Choroid plexus epithelial cell (primary cell): ENCODE measurements at places on chromosomes 3 and 15.

DNA sequence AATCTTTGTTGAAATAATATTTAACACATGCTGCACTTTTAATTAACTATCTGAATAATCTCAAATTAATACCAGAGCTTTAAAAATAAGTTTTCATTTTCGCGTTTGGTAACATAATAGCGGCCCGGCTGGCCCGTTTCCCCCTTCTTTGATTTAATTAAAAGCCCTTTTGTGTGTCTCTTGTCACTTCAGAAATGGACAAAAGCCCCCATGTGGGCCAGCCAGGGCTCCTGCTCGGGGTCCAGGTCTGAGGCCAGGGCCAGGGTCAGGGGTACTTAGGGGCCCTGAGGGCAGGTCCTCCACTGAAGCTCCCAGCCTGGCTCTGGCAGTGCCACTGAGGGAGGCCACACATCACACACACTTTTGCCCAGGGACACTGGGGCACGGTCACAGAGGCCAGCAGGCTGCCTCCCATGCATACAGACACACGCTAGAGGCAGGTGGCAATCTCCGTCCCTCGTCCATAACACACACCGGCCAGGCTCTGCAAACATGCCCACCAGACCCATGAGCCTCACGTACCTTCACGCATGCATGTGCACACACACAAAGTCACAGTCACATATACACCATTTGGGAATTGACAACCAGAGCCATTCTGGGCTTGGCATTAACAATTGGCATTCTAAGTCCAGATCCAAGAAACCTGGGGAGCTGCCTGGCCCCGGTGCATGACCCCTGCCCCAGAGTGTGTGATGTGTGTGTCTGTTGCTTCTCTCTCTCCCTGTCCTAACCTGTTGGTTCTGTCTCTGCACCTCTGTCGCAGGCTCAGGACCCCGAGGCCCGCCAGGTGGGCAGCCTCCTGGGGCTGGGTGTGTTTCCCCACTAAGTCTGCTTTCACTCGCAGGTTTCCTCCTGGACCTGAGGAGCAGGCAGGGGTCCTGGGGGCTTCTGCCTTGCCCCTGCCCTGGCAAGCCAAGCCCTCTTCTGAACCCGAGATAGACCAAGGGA is 38.5 kb downstream of the DNAJB8 start:
- no peak for DNase-seq

GRCh38 chr3:5202222-5202621 is 14.7 kb downstream of the EDEM1 start:
- peak; percentile 52 for DNase-seq

GRCh38 chr3:53230041-53230621 is 25.7 kb downstream of the TKT start:
- DNase-seq = no peak

DNA sequence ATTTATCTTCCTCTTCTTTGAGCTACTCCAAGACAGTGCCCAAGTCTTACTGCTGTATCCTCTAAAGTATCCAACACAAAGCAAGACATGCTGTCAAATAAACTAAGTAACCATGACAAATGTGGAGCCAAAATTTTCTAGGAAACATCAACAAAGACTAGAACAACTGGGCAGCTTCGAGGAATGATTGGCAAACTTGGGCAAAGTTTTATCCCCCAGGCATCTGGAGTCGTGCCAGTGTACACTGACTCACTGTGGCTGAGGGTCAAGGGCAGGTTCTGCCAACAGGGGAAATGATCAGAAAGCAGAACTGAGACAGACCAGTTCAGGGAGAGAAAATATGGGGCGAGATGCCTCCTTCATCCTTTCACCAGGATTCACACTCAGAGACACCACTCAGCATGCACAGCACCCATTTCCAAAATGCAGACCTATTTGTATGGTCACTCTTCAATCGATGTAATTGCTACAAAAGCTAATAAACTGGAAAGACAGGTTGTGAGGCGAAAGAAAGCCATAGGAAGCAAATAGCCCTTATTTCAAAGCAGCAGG is 65.8 kb downstream of the MB21D2 start:
- DNase-seq = peak; percentile 41

GRCh38 chr15:35533130-35534110 is 12.5 kb downstream of the DPH6 start:
- no peak for DNase-seq

- no peak for DNase-seq
Observed at GRCh38 chr3:42550250-42550649, 31.5 kb downstream of the SEC22C start.

GRCh38 chr15:32003558-32003957 is 26.8 kb upstream of the CHRNA7 start:
- DNase-seq = no peak

- DNase-seq = peak; percentile 79
Observed at GRCh38 chr3:78604341-78604740, 1163.5 kb downstream of the ROBO1 start.

DNA sequence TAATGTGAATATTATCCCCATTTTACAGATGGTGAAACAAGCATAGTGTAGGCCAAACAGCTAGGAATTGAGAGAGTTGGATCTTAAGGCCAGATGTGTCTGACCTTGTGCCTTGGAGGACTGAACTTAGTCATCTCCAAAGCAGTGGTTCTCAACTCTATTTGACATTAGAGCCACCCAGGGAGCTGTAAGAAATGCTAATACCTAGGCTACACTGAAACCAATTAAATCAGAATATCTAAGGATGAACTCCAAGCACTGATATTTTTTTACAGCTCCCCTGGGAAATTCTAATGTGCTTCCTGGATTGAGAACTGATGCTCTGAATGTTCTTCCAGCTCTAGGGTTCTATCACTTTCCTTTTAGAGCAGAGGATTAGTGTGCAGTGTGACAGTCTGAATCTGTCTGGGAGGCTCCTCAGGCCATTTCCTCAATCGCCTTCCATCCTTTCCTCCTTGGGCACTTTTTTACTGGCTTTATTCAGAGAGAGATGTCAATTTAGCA is 32.3 kb downstream of the POLR2M start:
- DNase-seq = no peak

GRCh38 chr3:2921903-2922302 is 188.3 kb downstream of the IL5RA start:
- DNase-seq = peak; percentile 23

GRCh38 chr3:9316881-9317361 is 45.9 kb upstream of the THUMPD3 start:
- DNase-seq = peak; percentile 48

GRCh38 chr3:65672061-65672460 is 366.7 kb downstream of the MAGI1 start:
- no peak for DNase-seq

GRCh38 chr15:76342382-76343201 is 6.0 kb downstream of the ISL2 start:
- DNase-seq = no peak

DNA sequence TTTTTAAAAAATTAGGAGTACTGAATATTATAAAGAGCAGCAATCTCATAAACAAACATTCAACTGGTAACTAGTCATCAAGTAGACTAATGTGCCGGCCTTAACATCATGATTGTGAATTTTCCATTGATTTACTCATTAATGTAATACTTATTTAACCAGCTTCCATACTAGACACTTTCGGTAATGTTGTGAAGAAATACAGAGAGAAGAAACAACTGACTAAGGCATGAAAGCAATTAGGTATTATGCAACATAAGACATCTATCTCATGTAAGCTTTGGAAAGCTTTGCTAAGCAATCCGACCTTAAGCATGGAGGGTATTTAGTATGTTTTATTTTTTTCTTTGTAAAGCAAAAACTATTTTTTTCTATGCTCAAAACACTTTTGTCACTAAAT is 108.0 kb downstream of the IL1RAP start:
- DNase-seq = peak; percentile 14

GRCh38 chr3:104176706-104177105 is 1190.0 kb upstream of the ALCAM start:
- no peak for DNase-seq

- peak; percentile 90 for DNase-seq
Observed at GRCh38 chr3:156483426-156483825, 71.5 kb downstream of the SSR3 start.

- DNase-seq = peak; percentile 86
Observed at GRCh38 chr3:9067352-9067975, 104.2 kb upstream of the RAD18 start.

- peak; percentile 13 for DNase-seq
Observed at GRCh38 chr3:121817753-121818152, 17.1 kb downstream of the IQCB1 start.

- DNase-seq = no peak
Observed at GRCh38 chr3:138202945-138203701, 16.0 kb downstream of the ARMC8 start.

DNA sequence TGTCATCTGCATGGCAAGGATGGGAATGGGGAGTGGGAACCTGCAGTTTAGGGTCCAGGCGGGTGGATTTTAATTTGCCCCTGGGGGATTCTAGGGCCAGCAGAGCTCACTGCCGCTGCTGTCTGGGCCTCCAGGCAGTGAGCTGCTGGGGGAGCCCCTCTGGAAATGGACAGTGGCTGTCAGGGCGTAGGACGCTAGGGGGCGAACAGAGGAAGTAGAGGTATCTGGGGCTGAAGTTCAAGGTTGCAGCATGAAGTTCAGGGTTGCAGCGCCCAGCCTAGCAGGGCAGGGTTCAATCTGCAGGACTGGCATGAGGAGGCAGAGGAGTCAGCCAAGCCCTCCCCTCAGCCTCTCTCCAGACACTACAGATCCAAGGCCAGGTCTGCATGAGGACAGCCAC is 49.5 kb downstream of the APBA2 start:
- peak; percentile 21 for DNase-seq

GRCh38 chr15:64121614-64122013 is 25.8 kb downstream of the SNX1 start:
- no peak for DNase-seq

GRCh38 chr3:194832346-194833104 is 146.8 kb downstream of the FAM43A start:
- DNase-seq = no peak

DNA sequence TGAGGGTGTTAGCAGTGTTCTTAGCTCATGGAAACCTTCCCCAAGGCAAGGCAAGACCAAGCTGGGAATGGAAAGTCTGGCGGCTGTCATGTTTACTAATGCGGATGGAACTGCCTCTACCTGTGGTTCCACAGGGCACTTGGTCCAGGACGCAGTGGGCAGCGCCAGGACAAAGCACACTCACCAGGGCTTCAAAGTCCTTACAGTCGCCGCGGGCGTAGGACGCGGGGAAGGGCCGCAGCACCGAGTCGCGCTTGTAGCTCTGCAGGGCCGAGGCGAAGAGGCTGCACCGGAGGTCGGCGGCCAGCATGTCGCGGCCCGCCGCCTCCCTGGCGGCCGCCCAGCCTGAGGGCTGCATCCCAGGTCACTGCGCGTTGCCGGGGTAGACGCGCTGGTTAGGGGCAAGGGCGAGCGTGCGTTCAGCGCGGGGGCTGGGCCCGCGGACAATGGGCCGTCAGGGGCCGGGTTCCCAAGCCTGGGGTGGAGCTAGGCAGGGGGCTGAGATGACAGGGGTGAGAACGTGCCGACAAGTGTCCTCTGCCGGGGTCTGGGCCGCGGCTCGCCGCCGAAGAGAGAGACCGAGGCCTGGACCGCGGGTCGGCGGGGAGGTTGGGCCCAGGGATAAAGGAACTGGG is 497 bp downstream of the PARP16 start:
- no peak for DNase-seq

GRCh38 chr3:123066896-123067688 is at the start of gene PDIA5:
PDIA5 (plus strand) TSS chr3:123067025; CDS start chr3:123067165, 140 bp downstream.
- peak; percentile 91 for DNase-seq

- no peak for DNase-seq
Observed at GRCh38 chr3:40229386-40229785, 80.1 kb upstream of the EIF1B start.

DNA sequence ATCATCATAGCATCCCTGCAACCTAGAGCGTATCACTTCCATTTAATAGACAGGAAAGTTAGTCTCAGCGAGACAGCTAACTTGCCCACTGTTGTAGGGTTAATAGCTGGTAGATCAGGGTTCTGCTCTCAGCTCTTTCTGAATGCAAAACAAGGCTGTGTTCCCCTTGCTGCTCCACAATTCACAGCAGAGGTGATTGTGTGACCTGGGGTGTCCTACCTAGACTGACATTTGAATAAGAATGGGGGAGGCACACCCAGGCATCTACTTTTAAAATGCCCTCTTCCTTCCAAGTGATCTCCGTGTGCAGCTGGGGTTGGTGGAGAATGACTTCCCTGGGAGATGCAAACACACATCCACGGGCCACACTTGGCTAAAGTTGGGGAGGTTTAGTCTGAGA is 43.0 kb upstream of the CACNA2D3 start:
- DNase-seq = no peak

DNA sequence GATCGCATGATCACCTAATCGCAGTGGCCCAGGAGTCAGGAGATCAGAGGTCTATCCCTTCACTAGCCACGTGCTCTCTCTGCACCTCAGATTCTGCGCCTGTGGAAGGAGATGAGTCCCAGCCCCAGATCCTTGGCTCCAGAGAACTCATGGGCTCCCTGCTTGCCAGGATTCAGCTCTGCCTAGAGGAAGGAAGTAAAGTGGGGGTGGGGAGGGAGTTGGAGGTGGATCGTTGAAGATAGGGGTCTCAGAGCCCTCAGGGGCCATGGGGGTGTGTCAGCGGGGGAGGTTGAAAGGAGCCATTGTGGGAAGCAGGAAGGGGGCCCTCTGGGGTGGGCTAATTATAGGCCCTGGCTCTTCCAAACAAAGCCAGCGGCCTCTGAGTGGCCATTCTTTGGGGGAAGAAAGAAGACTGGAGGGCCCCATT is 11.3 kb upstream of the STRA6 start:
- no peak for DNase-seq

GRCh38 chr3:124513610-124513997 is 216.6 kb upstream of the UMPS start:
- DNase-seq = no peak

DNA sequence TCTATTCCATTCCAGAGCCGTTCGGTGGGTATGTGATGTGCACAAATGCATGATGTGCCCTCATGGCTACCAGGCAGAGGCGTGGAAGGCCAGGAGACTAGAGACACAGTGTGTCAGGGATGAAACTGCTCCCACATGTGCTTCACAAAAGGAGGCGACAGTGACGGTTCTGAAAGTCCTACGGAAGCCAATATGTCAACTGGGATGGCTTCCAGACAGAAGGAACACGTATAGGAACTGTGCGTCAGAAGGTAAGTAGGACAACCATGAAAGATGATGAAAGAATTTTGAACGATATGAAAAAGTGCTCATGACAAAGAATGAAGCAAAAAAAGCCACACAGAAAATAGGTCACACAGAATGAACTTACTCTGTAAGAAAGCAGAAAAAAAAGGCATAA is 34.1 kb downstream of the GLB1 start:
- no peak for DNase-seq

- no peak for DNase-seq
Observed at GRCh38 chr15:61582092-61582491, 353.0 kb upstream of the RORA start.
